Glutamatergic neuron (in vitro differentiated cells): ENCODE measurements at places on chromosomes 16 and 17. TPM values are rescaled to one million over a fixed set of nuclear protein-coding genes. Genes with fewer than 3 reads are reported as not detected.

- peaks cover 15% of the 10 kb centered on the region for H3K4me1 ChIP-seq
- H3K36me3 ChIP-seq = no peaks in the 10 kb centered on the region
- no peak overlapping the region for H3K27ac ChIP-seq
- H3K4me3 ChIP-seq = no peak overlapping the region
- no peak for DNase-seq
Observed at GRCh38 chr17:76356803-76357456, 3.2 kb upstream of the PRPSAP1 start.

GRCh38 chr16:78817200-78817739 lies 717.8 kb downstream of the WWOX start:
- no peak overlapping the region for H3K27ac ChIP-seq
- H3K4me1 ChIP-seq = no peaks in the 10 kb centered on the region
- H3K27me3 ChIP-seq = no peaks in the 10 kb centered on the region
- H3K36me3 ChIP-seq = no peaks in the 10 kb centered on the region

GRCh38 chr16:57637965-57638364 lies 9.5 kb downstream of the ADGRG1 start:
- H3K4me1 ChIP-seq = peaks cover 35% of the 10 kb centered on the region
- H3K4me3 ChIP-seq = no peak overlapping the region
- DNase-seq = no peak
- H3K27ac ChIP-seq = no peak overlapping the region
- H3K36me3 ChIP-seq = no peaks in the 10 kb centered on the region
- H3K27me3 ChIP-seq = peaks cover 6% of the 10 kb centered on the region

DNA sequence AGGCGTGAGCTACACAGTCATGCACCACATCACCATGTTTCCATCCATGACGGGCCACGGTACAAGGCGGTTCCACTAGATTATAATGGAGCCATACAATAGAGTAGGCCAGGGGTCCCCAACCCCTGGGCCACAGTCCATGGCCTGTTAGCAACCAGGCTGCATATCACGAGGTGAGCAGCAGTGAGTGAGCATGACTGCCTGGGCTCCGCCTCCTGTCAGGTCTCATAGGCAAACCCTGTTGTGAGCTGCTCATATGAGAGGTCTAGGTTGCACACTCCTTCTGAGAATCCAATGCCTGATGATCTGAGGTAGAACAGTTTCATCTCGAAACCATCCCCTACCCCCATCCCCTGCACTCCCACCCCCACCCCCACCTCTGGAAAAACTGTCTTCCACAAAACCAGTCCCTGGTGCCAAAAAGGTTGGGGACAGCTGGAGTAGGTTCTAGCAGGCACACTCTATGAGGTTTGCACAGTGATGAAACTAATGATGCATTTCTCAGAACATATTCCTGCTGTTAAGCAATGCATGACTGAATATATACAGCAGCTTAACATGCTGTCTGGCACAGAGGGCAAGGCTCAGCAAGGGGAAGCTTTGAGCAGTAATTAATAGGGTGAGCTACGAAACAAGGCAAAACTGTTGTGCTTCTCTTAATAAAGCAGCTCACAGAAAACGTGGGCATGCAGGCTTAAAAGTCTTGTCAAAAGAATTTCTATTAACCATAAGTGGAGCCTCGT lies 108.0 kb downstream of the VPS53 start:
- peaks cover 37% of the 10 kb centered on the region for H3K4me1 ChIP-seq
- H3K27me3 ChIP-seq = peaks cover 2% of the 10 kb centered on the region
- peaks cover 8% of the 10 kb centered on the region for H3K36me3 ChIP-seq
- H3K4me3 ChIP-seq = peak overlapping the region; percentile 50
- DNase-seq = no peak

- H3K4me3 ChIP-seq = no peak overlapping the region
- H3K27ac ChIP-seq = no peak overlapping the region
- peaks cover 3% of the 10 kb centered on the region for H3K27me3 ChIP-seq
- DNase-seq = no peak
- H3K4me1 ChIP-seq = no peaks in the 10 kb centered on the region
- H3K36me3 ChIP-seq = no peaks in the 10 kb centered on the region
Observed at GRCh38 chr17:29444589-29444988, 54.4 kb downstream of the TAOK1 start.

DNA sequence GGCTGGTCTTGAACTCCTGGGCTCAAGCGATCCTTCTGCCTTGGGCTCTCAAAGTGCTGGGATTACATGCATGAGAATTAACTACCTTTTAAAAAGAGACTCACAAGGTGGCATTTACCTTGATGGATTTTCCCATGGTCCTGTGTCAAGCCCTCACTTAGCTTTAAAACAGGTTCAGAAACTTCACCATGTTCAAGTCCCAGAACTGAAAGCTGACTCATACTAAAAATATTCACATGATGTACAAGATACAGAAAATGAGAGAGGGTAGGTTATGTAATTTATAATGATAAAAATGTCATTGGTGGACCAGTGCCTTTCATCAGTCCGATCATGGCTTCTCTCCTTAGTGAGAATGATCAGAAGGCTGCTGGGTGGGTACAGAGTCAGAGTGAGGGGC lies 4.3 kb upstream of the AKAP1 start:
- DNase-seq = no peak
- H3K36me3 ChIP-seq = no peaks in the 10 kb centered on the region
- H3K4me3 ChIP-seq = no peak overlapping the region

DNA sequence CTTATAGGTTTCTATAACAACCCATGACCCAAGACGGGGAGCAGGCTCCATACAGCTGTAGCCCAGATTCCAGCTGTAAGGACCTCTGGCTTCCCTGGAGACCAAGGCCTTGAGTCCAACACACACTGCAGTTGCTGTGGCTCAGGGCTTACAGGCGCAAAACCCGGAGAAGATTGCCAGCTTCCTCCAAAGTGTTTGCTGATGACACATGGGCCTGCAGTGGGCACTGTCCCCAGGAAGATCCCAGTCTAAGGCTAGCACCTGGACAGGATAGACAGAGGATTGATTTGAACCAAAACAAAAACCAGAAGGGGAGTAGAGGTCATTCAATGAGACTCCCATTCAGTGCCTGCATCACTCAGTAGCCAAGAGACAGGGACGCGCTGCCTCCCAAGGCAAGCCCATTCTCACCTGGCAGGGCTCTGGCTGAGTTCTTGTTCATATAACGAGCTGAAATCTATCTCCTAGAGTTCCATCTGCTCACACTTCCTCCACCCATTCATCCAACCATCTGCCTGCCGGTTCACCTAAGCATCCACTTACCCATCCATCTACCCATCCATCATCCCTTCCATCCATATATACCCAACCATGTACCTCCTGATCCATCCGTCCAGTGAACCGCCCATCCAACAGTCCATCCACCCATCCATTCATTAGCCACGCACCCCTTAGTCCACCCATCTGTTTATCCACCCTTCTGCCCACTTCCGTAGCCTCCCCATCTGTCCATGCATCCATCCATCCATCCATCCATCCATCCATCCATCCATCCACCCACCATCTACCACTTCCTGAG lies 10.2 kb downstream of the RAB11FIP4 start:
- H3K36me3 ChIP-seq = no peaks in the 10 kb centered on the region
- peaks cover 9% of the 10 kb centered on the region for H3K27me3 ChIP-seq
- no peak for DNase-seq
- H3K4me3 ChIP-seq = peak overlapping the region; percentile 55
- peaks cover 29% of the 10 kb centered on the region for H3K4me1 ChIP-seq

- no peaks in the 10 kb centered on the region for H3K4me1 ChIP-seq
- no peak for DNase-seq
- no peaks in the 10 kb centered on the region for H3K27me3 ChIP-seq
- H3K36me3 ChIP-seq = no peaks in the 10 kb centered on the region
- no peak overlapping the region for H3K27ac ChIP-seq
Observed at GRCh38 chr17:31216031-31216751, 80.8 kb downstream of the OMG start.

DNA sequence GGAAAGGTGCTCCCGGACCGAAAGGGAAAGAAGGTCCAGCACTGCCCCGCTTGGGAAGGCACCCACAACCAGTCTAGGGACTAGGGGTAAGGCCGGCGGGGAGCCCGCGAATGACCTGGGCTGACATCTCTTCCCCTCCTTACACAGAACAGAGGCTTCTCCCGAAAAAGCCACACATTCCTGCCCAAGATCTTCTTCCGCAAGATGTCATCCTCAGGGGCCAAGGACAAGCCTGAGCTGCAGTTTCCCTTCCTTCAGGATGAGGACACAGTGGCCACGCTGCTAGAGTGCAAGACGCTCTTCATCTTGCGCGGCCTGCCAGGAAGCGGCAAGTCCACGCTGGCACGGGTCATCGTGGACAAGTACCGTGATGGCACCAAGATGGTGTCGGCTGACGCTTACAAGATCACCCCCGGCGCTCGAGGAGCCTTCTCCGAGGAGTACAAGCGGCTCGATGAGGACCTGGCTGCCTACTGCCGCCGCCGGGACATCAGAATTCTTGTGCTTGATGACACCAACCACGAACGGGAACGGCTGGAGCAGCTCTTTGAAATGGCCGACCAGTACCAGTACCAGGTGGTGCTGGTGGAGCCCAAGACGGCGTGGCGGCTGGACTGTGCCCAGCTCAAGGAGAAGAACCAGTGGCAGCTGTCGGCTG lies 1.5 kb downstream of the CNP start:
- DNase-seq = no peak
- peaks cover 5% of the 10 kb centered on the region for H3K36me3 ChIP-seq
- H3K4me1 ChIP-seq = peaks cover 11% of the 10 kb centered on the region

GRCh38 chr16:50442221-50442620 lies 73.4 kb upstream of the BRD7 start:
- H3K4me1 ChIP-seq = no peaks in the 10 kb centered on the region
- no peak overlapping the region for H3K4me3 ChIP-seq
- no peak for DNase-seq
- no peaks in the 10 kb centered on the region for H3K27me3 ChIP-seq
- H3K27ac ChIP-seq = no peak overlapping the region

DNA sequence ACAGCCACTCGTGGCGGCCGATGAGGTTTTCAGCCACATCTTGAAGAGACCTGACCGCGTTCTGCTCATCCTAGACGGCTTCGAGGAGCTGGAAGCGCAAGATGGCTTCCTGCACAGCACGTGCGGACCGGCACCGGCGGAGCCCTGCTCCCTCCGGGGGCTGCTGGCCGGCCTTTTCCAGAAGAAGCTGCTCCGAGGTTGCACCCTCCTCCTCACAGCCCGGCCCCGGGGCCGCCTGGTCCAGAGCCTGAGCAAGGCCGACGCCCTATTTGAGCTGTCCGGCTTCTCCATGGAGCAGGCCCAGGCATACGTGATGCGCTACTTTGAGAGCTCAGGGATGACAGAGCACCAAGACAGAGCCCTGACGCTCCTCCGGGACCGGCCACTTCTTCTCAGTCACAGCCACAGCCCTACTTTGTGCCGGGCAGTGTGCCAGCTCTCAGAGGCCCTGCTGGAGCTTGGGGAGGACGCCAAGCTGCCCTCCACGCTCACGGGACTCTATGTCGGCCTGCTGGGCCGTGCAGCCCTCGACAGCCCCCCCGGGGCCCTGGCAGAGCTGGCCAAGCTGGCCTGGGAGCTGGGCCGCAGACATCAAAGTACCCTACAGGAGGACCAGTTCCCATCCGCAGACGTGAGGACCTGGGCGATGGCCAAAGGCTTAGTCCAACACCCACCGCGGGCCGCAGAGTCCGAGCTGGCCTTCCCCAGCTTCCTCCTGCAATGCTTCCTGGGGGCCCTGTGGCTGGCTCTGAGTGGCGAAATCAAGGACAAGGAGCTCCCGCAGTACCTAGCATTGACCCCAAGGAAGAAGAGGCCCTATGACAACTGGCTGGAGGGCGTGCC lies 30.1 kb downstream of the CIITA start:
- H3K27ac ChIP-seq = no peak overlapping the region
- H3K4me1 ChIP-seq = no peaks in the 10 kb centered on the region
- no peak for DNase-seq

- no peak for DNase-seq
- H3K36me3 ChIP-seq = no peaks in the 10 kb centered on the region
- peaks cover 9% of the 10 kb centered on the region for H3K4me1 ChIP-seq
- peak overlapping the region; percentile 46 for H3K4me3 ChIP-seq
- peaks cover 3% of the 10 kb centered on the region for H3K27me3 ChIP-seq
Observed at GRCh38 chr16:87778476-87778829, 12.7 kb upstream of the KLHDC4 start.

The TBC1D28 gene
- 0.44 TPM for total RNA-seq

The TAT gene
- not detected for total RNA-seq

The FAM234A gene
- total RNA-seq = 82.7 TPM

The SHPK gene
- total RNA-seq = 35.5 TPM

The TMIGD1 gene
- not detected for total RNA-seq
